ENCODE measurements at places on chromosomes 3 and 15.

GRCh38 chr3:28836199-28836598 lies 444.7 kb upstream of the RBMS3 start:
- DNase-seq: no peak

GRCh38 chr15:70093481-70094319 lies 4.0 kb downstream of the TLE3 start:
- no peak for DNase-seq

DNA sequence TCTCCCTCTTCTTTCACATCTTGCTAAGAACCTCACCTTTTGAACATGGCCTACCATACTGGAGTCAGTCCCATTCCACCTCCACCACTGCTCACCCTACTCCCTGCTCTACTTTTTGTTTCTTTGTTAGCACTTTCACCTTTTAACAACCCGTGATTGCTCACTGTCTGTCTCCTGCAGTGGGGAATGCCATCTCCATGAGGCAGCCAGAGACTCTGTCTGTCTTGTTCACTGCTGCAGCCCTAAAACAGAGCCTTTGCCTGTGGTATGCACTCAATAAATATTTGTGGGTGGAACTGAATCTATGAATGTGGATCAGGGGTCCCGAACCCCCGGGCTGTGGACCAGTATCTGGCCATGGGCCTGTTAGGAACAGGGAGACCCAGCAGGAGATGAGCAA lies 16.5 kb upstream of the TLE3 start:
- DNase-seq: no peak

DNA sequence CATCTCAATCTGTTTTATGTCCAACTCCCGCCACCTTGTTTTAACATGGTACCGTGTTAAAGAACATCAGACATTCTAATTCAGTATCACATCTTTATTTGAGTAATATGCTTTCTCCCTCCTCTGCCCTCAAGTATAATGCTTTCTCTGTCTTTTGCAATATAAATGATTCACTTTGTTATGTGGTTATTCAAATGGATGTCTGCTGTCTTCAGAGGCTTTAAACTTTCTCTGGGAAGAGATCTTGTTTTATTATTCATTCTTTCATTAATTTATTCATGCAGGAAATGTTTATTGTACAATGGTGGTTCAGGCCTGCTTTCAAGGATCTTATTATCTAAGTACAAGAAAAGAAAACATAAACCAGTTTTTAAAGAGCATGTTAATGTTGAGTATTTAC lies 57.1 kb downstream of the RAP2B start:
- DNase-seq: no peak

DNA sequence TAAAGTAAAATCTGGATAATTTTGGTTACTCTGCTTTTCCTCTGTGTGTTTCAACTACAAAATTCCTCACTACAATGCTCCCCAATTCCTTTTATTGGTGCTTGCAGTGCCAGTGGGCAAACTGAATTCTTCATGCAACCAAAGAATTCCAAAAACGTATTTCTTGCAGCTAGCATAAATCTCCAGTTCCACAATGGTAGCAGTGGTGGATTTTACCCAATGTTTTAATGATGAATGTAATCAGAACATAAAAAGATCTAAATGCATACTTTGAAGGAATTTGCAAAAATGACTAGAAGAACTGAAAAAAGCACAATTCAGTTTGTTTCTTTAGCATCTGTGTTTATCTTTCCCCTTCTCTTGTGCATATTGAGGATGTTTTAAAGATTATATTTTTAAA lies 359.6 kb upstream of the TPRG1 start:
- no peak for DNase-seq

DNA sequence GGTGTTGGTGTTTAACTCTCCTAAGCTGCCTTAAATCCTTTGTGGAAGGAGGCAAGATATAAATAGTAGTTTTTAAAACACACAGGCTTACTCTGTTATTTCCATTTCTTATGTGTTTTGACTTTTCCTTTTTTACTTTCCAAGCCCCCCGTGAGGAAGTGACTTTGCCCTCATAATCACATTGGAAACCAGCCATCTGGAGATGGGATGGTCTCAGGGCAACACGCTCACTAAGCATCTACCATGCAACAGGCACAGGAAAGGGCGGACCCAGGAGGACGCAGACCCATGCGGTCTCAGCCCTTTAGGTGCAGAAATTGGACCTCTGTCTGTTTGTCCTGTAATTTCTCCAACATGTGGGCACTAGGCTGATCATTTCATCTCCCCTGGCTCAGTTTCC lies 115.7 kb downstream of the PDZRN3 start:
- no peak for DNase-seq

DNA sequence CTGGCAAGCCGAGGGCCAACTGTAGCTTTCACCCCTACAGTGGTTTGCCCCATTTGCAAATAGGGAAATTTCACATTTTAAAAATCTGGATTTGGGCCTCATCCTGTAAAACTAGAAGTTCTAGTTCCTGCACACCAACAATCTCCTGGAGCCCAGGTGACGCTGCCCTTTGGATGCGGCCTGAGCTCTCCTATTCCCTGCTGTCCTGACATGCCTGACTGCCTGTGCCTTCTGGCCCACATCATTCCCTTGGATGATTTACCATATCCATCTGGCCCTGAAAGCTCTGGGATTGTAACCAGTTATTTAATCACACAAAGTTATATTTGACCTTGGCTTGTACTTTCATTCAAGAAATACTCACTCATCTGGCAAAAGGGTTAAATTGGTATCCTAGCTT lies 272.3 kb downstream of the ARRDC4 start:
- no peak for DNase-seq

- DNase-seq: no peak
These were observed 133.1 kb downstream of the ATG7 start for GRCh38 chr3:11405323-11405722.

- no peak for DNase-seq
These were observed 251.0 kb downstream of the ROBO1 start for GRCh38 chr3:79516795-79517194.

- DNase-seq: no peak
These were observed 4.8 kb downstream of the RBPMS2 start for GRCh38 chr15:64770626-64771025.

- no peak for DNase-seq
These were observed 408.9 kb downstream of the GAP43 start for GRCh38 chr3:116032176-116032575.

DNA sequence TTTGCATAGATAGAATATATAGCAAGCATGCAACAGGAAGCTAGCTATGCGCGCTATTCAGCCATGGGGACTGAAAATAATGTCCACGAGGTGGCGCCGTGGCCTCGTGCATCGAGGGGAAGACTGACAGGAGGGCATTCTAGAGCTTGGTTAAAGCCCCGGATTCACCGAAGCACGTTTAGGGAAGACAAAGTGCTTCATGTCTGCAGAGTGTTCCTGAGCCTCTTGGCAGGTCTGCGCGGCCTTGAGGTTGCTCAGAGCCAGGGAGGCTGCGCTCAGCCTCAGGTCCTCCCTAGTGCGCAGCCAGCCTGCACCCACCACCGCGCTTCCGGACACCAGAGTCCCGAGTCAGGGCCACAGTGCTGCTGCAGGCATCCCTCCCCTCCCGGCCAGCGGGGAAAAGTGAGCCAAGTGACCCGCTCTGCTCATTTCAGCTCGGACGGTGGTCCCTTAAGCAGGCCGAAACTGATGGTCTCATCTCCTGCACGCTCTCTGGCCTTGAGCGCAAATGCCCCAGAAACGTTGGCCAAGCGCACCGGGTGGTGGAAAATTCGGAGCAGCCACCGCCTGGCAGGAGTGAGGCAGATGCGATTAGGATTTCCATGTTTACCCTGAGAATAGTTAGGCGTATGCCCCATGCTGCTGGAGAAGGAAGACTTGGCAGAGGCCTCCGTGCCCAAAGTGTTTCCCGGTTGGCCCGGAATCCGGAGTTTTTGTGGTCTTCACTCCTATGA lies 24.8 kb downstream of the GABRA5 start:
- DNase-seq: peak; percentile 15

DNA sequence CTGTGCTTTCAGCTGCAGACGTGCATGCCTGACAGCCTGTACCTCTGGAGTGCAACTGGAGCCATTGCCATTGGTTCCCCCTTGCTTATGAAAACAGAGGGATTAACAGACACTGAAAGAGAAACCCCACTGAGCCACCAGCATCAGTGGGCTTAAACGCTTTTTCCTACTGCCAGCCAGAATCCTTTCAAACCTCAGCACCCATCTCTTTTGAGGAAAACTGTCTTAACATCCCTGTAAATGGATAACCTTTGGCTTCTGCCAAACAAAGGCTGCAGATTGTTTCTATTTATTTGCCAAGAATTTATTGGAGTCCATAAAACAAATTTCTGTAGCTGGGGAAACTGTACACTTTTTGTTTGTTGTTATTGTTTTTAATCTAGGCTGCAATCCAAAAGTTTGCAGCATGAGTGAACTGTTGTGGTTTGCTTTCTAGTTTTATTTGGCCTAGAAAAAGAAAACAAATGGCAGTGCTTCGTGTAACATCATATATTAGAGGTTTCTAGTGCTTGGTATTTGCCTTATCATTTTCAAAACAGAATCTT lies 369.2 kb upstream of the IL12A start:
- DNase-seq: no peak

GRCh38 chr3:83048556-83048955 lies 1287.1 kb upstream of the GBE1 start:
- no peak for DNase-seq

- DNase-seq: no peak
These were observed 749 bp downstream of the ITGA11 start for GRCh38 chr15:68431037-68431791.

Measured in stimulated activated CD4-positive, alpha-beta T cell treated with anti-CD3 and anti-CD28 coated beads, Interleukin-15, amount 100 ng/mL, for 48 hours (primary cell).